ENCODE measurements at places on chromosomes 7 and 10.

DNA sequence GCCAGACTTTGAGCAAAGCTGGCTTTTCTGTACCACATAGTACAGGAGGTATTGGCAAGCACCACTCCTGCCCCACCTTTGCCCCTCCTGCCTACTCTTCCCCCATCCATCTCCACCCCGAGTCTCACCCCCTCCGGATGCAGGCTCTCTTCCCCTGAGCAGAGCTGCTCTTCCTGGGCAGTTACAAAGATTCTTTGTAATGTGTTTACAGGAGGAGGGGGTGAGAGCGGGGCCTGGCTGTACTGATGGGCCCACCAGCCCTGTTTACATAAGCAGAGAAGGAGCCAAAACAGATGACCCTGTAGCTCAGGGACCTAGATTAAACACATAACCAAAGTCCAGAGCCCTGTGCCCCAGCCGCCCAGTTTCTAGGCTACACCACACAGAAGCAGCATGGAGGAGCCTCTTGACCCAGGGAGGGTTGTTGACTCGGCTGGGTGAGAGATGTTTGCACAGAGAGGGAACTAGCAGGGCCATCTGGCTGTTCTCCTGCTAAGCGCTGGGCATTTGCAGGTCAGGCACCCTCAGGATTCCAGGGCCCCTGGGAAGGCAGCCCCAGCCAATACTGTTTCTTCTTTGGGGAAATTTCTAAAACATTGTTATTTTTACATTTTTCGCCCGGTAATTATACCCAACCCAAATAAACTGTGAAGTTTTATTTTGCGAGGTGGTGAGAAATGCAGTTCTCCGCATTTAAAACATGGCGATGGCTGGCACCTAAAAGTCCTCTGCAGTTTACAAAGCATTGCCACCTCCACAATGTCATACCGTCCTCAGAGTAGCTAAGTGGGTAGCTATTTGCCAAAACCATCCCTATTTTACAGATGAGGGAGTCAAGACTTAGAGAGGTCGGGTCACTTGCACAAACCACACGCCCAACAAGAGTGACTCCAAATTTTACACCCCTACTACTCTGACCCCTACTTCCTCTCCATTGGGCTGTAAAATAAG, 11.4 kb upstream of the ZKSCAN1 start:
- DNase-seq: no peak

DNA sequence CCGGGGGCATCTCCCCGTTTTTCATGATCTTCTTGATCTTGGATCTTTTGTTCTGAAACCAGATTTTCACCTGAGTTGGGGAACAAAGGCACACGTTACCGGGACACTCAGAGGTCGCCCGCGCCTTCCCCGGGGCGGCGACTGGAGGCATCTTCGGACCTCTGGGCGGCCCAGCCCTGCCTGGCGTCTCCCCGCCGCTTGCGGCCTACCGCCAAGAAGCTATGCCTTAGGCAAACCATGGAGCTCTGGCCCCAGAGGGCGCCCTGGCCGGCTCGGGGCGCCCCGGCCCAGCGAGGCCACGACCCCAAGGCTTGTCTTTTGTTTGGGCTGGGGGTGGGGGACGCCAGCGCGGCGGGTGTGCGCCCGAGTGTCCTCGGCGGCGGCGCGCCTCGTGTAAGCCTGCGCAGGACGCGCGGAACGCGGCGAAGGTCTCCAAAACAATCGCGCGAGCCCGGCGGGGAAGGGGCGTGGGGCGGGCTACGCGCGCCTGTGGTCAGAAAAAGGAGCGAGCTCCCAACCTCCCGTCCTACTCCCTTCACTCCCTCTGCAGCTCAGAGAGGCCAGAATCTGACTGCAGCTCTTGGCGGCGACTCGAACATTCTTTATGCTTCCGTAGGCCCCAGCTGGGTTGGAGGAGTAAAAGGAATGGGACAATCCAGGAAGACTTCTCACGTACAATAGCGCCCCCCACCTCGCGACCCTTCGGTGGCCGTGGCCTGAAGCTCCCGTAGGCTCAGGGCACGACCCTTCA, 3.5 kb downstream of the DLX5 start:
- DNase-seq: no peak

DNA sequence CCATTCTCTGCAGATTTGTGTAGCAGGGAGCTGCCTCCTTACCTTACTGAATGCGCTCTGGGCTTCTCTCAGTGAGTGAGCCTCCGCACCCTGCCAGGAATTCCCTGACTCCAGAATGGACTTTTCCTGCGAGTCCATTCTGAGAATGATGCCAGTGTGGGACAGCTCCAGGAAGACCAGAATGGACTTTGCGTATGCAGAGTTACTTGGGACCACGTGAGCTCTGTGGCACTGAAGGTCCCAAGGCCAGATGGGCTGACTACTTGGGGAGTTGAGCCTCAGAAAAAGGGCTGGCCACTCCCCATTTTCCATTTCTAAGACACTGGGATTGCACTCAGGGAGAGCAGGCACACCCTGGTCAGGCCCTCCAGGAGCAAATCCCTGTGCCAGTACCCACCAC, 324.7 kb upstream of the ZMIZ1 start:
- no peak for DNase-seq

DNA sequence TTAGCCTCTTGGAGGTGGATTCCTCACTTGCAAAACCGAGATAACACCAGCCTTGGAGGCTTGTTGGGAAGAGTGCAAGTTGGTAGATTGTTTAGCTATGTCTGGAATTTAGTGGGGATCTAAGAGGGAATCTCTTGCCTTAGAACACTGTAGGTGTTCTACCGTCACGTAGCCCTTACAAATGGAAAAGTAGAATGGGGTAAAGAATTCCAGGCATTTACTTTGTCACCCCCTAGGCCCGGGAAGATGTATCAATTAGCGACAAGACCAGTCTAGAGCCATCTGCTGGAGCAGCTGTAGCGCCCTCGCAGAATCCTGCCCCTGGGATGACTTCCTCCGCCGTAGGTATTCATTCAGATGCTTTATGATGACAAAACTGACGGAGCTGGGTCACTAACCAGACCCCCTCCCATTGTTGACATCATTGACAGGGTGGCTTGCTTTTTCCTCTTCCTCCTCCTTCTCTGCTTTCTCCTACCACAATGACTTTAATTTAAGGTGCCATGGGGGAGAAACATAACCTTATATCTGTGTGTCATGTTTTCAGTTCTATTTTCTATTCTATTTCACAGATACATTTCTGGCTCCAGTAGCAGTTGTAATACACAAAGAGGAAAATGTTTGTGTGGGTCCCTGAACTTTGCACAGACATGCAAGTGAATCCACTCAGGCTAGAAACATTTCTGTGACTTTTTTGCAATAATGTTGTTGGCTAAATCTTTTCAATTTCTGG, 262.6 kb upstream of the LYZL1 start:
- no peak for DNase-seq

GRCh38 chr7:107233174-107233573, 64.4 kb downstream of the HBP1 start:
- DNase-seq: no peak

DNA sequence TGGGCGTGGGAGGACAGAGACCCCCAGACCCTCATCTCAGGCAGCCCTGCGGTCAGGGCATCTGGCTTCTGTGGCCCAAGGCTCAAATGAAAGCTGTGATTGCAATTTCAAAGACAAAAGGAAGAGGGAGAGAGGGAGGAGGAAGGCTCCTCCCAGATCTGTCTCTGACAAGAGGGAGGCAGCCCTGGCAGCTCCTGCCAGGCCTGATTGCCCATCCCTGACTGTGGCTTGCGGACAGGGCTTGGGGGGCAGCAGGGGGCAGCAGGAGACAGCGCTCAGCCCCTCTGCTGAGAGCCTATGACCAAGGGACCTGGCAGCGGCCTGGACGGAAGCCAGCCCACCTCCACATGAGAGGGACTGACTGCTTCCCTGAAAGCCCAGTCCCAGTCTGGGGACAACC, 91.8 kb downstream of the PTPRN2 start:
- DNase-seq: no peak

DNA sequence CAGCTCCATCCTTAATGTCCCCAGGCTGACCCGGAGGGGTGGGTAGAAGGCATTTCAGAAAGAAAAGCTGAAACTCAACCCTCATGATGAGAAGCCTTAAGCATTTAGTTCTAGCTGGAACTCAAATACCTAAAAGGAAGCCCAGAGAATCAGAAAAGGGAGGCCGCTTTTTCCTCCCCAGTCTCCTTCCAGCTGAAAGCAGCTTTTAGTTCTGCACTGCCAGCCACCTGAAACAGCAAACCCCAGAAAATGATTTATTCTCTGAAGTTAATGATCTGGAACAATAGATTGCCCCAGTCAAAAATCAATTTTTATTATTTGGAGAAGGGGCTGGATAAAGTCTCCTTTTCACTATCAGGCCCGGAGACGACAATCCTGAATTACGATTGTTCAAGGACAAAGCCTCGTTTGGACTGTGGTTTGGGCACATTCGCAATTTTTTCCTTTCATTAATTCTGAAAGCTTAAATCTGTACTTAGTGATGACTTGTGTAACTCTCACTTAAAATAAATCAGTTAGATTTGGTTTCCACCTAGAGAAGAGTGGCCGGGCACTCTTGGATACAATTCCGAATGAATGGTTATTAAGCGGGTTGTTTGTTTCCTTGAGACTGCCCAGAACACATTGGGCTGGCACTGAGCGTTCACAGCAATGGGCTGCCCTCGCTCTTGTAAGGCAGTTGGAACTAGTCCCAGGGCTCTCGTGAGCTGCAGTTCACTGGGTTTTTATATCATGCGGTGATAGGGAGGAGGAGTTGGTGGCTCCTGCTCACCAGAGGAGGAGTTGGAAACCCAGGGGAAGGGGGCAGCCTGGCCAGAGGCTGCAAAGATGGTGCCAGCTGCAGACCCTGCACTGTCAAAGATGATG, 262.2 kb downstream of the CCSER2 start:
- DNase-seq: no peak

DNA sequence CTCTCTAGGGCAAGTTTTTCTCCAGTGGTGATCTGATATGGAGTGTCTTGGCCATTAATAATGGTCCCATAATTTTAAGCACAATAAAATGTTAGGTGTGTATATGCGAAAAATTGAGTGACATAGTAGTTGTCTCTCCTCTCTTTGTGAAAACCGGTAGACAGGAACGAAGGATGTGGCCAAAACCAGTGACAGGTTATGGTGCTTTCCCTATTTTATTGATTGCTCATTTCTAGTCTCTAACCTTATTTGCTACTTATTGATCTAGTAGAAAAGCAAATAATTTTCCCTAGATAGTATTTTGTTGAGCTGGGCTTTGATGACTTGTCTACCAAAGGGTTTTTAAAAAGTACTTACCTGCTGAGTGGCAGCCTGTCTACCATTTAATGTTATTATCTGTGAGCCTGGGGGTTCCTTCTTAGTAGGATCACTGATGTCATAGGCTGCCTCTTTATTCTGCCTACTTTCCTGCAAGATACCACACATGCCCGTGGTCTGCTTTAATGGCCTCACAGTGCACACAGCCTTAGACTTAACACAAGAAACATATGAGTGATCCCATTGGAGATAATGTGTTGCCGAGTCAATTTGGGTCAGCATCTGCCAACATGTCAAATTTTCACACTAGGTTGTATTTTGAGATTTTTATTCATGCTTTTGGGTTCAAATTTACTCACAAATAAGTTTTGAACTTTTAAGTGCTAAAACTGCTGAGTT, 100.0 kb downstream of the AUTS2 start:
- DNase-seq: no peak

DNA sequence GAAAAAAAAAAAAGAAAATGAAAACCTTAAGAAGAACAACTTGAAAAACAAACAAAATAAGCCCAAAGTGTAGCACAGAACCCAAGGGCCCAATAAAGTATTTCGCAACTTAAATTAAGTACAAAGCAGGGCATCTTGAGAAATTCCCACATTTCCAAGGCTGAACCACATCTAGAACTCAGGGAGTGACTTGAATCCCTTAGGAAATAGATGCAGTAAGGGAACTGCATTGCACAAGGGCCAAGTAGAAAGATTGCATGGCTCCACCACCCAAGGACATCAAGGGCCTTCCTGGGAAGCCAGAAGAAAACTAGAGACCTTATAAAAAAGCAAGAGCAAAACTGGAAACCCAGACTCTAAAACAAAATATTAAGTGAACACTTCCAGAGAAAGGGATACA, 352.7 kb downstream of the CXCL12 start:
- DNase-seq: no peak

GRCh38 chr10:95441547-95441923, 119.6 kb downstream of the SORBS1 start:
- no peak for DNase-seq

DNA sequence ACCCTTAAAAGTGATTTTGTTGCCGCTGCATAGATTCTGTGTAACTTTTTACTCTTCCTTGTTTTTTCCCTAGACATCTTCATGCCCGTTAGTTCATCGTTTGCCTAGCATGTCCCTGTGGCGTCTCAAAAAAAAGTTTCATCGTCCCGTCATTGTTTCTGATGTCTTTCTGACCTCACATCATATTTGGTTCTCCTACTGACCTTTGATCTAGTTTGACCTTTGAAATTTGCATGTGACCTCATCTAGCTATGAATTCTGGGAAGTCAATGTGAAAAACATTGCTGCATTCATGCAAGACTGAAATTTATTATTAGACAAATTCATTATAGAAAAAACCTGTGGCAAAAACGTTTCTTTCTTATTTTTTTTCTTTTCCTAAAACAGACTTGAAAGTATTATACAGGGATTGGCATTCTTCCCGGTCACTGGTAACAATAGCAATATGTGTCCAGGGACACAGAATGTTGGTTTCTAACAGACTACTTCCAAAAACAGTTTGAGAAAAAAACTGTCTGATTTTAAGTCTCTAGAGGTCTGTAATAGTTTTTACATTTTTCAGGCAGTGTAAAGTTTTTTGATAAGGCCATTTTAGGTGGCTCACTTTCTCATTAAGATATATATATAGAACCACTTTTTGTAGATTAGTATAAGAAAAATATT, 280.9 kb downstream of the USP6NL start:
- no peak for DNase-seq
